Hematopoietic multipotent progenitor cell treated with erythropoietin and hydrocortisone succinate and interleukin-3 and kit ligand, for 8 days (in vitro differentiated cells): ENCODE measurements at places on chromosomes 11 and 22.

GRCh38 chr11:1763796-1764661 is at the start of gene CTSD:
Gene CTSD, minus strand, starts transcription at chr11:1763927. Its CDS starts 68 bp downstream, at chr11:1763859.
- DNase-seq = peak; percentile 78

- peak; percentile 29 for DNase-seq
Measured at GRCh38 chr11:75815345-75816168, 547 bp downstream of the UVRAG start.

DNA sequence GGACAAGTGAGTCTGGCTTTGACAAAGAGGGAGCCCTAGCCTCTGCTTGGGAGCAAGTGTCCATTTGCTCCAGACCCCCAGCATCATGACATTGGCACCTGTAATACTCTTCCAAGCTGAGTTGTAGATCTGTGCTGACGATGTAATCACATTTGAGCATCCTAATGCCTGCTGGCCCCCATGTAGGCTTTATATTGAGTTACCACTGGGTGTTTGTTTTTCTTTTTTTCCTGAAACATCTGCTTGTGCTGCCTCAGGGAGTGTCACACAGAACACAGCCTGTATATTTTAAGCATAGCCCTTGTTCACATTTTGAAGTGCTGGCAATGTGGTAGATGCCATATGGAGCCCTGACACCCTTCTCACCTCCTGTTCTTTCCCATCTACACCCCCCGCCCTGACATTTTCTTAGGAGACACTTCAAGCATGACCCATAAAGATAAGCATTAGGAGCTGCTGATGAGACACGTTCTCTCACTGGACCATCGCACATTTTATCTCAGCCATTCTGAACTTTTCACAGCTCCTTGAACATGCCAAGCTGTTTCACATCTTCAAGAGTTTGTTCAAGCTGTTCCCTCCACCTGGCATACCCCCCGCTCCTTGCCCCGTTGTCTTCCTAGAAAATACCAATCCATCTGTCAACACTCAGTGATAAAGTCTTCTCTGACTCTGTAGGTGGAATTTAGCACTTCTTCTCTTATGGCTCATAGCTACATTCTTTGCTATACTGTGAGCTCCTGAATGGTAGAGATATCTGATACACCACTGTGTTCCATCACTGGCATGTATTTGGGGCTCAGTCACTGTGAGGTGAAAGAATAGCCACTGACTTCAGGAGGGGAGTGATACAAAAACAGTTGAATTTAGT is 128.7 kb downstream of the TRIM44 start:
- DNase-seq = no peak

DNA sequence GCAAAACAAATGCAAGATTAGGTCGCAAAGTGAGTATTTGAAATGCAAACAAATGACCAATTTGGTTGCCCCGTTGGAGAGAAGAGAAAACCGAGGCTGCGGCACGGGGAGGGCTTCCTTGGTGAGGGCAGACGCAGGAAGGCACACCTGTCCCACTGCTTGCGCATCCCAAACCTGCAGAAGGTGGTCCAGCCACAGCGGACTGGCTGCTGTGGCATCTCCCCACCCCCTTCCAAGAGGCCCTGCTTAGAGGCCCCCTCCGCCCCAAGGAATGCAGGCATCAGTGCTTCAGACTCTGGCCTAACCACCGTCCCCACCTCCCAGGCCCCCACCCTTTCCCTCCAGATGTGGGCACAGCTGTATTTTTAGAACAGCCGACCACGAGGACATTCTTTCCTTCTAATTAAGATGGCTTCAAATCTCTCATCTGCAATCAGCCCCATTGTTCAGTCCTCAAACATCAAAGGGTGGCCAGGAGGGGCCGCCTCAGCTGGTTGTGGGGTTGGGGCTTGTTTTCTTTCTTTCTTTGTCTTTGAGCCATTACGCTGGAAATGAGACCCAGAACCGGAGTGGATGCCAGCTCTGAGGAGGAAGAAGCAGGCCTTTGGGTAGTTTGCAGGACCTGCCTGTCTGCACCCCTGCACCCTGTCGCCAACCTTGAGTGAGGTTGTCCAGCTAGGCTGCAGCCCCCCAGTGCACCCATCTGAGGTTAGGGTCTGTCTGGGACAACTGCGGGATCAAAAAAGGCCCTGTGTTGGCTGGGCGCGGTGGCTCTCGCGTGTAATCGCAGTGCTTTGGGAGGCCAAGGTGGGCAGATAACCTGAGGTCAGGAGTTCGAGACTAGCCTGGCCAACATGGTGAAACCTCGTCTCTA is 9.4 kb upstream of the DERL3 start:
- no peak for DNase-seq

GRCh38 chr22:36113121-36113520 is 47.4 kb downstream of the APOL3 start:
- DNase-seq = no peak

DNA sequence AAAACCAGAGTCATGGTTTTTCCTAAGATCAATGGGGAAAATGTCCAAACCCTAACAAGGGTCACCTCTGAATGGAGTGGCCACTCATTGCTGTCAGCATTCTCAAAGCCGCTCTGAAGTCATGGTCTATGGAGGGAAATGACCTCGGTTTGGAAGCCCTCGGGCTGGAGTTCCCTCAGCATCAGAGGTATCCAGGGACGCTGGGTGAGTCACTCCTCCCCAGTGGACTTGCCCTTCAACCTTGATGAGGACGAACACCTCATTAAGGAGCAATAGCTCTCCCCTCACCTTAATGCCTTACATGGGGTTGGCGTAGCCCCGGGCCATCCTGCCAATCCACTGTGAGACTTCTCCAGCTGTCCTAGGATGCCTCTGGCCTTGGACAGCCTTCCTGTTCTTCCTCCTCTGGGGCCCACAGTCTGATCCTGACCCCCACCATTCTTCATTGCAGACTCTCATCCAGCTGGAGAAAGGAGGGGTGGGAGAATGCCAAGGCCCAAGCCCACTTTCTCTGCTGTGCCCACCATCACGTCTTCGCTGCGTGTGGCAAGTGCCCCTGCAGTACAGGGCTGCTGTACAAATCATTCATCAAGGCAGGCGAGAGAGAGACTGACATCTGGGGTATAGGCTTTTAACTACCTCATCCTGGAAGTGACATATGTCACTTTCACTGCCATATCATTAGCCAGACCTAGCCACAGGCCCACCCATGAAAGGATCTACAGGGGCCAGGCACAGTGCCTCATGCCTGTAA is 25.4 kb upstream of the MYH9 start:
- DNase-seq = peak; percentile 54
